Activated CD8-positive, alpha-beta memory T cell treated with anti-CD3 and anti-CD28 coated beads, Interleukin-2, amount 50 U/mL, for 4 hours (primary cell): ENCODE measurements at places on chromosomes 7 and 10.

DNA sequence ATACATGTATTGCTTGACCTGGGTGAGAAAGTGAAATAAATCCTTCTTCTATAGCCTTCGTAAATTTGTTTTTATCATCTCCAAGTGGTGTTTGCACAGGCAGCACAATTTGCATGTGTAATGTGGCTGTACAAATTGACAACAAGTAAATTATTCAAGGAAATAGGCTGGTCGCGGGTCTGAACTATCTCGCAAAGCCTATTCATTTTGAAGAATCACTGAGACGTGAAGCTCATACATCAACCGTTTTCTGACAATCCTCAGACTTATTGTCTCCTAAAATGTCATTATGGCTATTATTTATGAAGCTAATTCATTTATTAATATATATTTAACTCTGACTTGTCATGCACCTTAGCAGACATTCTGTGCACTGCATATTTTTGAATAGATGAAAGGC is 16.2 kb upstream of the FAM204A start:
- DNase-seq: no peak

GRCh38 chr10:126798649-126799048 is 106.6 kb upstream of the DOCK1 start:
- DNase-seq: no peak

DNA sequence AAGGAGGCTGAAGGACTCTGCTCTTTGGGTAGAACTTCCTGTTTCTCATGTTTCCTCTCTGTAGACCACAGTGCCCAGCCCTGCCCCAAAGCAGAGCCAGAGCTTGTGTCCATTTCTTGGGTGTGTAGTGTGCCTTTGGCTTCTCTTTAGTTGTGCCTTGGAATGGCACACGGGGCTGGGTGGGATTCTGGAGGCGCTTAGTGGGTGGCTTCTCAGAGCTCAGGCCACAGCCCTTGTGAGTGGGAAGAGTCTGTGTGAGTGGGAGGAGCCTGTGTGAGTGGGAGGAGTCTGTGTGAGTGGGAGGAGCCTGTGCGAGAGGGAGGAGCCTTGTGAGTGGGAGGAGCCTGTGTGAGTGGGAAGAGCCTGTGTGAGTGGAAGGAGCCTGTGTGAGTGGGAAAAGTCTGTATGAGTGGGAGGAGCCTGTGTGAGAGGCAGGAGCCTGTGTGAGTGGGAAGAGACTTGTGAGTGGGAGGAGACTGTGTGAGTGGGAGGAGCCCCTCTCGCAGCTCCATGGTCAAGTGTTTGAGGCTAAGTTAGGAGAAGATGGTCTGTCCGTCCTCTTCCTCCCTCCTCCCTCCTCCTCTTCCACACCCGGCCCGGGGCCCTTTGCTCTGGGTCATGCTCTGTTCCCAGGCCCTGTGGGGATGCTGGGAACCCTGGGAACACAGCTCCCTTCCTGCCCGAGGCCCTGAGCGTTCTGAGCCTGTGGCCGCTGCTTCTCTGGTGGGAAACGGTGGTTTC is 153.0 kb downstream of the GRK5 start:
- DNase-seq: no peak

- no peak for DNase-seq
These were observed 12.8 kb upstream of the GPR15LG start for GRCh38 chr10:84160663-84161362.

- no peak for DNase-seq
These were observed 49.5 kb downstream of the BRI3 start for GRCh38 chr7:98330926-98331529.

DNA sequence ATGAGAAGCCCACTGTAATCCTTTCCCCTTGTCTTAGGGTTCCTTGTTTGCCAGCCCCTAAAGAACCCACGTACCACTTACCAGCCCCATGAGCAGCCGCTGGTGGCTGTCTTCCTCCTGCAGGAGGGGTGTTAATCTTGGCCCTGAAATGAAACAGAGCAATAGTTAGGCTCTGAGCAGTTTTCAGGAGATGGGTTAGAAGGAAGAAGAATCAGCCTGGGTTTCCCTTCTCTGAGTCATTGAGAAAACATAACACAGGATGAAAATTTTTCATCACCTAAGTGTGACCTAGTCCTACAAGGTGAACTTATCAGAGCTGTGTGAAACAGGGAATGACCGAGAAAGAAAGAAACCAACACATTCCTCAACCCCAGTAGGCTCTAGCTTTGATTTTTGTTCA is 90.0 kb downstream of the GSAP start:
- DNase-seq: no peak

DNA sequence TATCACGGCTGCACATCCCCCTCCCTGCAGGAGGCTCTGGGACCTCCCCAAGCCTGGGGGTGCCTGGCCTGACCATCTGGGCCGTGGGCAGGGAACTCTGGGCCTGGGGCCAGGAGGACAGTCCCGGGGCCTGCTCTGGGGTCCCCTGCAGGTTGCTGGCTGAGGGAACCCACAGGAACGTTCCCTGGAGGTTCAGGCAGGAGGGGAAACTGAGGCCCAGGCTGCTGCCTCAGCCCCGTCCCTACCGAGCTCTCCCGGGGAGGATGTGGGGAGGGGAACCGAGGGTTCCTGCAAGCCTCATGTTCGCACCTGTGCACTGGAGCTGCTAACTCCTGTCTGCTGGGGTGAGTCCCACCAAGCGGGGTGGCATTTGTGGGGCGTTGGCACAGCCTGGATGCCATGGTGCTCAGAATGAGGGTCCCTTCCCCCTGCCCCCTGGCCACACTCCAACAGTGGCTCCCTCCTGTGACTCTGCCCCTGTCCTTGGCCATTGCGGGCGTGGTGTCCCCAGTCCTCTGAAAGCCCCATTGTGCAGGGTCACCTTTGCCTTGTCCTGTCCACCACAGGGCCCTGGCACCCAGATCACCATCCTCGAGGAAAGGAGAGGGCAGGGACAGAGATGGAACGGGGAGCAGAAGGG is 9.4 kb downstream of the ELFN1 start:
- DNase-seq: no peak

DNA sequence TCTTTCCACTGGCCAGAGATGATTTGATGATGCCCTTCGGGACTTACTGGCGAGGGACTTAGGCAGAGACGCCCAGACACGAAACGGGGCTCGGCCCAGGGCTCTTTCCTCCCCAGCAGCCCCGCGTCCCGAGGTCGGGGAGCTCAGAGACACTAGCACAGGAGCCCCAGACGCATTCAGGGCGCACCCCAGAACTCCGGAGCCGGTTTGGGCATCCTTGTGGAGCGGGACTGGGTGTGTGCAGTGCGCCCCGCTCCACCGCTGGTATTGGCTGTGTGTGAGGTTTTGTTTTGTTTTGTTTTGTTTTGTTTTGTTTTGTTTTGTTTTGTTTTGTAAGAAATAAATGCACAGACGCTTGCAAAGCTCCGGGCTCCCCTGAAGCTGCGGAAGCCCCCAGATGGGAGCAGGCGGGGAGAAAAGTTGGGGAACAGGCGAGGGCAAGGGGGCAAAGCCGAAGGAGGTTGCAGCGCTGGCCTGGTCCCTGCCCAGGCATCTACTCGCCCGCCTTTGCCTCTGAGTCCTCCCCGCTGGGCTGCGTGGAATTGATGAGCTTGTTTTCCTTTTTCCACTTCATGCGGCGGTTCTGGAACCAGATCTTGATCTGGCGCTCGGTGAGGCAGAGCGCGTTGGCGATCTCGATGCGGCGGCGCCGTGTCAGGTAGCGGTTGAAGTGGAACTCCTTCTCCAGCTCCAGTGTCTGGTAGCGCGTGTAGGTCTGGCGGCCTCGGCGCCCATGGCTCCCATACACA is 1.9 kb upstream of the HOXA5 start:
- DNase-seq: no peak

DNA sequence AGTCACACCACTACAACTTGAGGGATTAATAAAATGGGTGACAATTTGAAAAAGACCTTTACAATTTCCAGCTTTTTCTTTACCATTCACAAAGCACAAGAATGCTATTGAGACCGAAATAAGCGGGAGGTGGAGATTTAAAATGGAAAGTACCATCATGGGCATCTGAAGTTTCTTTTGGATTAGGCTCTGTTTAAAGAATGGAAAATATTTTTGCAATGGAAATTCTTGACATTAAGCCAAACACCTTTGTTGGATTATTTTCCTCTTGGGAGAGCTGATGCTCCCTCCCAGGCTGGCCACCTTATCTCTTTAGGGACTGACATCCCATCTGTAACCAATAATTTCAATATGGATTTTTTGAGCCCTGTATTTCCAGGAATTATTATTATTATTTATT is 62.5 kb downstream of the BPGM start:
- no peak for DNase-seq
